Left lobe of liver (tissue), 2 donors: ENCODE measurements at places on chromosomes 7 and 10.

DNA sequence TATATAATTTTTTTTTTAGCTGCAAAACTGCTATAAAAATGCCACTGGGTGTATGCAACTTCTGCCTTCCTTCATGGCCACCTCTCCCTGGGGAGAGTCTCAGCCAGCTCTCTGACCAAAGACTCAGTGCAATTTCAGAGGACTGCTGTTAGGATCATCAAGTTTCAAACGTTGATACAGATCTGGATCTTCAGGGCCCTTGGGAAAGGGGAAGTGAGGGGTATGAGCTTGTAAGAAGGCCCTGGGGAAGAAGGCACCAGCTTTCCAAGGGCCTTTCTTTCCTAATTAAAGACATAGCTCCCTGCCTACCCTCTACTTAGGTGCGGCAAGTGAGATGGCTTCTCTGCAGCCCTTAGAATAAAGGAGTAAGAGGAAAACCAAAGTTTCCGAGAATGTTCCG is 130.4 kb downstream of the CUL2 start:
- DNase-seq: no peak

DNA sequence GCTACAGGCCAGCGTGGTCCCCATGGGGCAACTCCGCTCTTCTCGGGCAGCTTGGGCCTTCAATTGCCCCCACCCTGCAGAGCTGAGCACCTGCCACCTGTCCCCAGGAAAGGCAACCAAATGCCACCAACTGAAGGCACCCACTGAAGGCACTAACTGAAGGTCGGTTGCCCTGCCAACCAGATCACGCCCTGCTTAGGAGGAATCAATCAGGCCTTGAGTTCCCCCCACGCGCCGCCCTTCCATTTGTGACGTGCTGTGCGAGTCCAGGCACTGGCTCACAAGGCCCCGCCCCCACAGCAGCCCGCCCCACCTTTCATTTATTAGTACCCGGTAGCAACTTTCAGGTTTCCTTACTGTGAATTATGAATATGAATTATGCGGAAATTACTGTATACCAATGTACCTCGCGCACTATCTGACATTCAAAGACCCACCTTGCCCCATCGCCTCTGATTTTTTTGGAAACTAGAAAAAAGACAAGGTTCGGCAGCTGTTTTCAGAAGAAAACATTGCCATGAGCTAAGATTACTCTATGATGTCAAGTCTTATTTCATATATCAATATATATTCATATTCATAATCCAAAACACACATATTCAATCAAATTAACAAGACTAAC is 83.6 kb upstream of the ABI1 start:
- no peak for DNase-seq

- DNase-seq: peak; percentile 63
Observed at GRCh38 chr10:92291921-92292845, 1.2 kb downstream of the MARCHF5 start.

GRCh38 chr7:133845005-133845404 is 282.1 kb upstream of the LRGUK start:
- DNase-seq: no peak

GRCh38 chr10:49837051-49837478 is 74.9 kb upstream of the OGDHL start:
- DNase-seq: no peak

DNA sequence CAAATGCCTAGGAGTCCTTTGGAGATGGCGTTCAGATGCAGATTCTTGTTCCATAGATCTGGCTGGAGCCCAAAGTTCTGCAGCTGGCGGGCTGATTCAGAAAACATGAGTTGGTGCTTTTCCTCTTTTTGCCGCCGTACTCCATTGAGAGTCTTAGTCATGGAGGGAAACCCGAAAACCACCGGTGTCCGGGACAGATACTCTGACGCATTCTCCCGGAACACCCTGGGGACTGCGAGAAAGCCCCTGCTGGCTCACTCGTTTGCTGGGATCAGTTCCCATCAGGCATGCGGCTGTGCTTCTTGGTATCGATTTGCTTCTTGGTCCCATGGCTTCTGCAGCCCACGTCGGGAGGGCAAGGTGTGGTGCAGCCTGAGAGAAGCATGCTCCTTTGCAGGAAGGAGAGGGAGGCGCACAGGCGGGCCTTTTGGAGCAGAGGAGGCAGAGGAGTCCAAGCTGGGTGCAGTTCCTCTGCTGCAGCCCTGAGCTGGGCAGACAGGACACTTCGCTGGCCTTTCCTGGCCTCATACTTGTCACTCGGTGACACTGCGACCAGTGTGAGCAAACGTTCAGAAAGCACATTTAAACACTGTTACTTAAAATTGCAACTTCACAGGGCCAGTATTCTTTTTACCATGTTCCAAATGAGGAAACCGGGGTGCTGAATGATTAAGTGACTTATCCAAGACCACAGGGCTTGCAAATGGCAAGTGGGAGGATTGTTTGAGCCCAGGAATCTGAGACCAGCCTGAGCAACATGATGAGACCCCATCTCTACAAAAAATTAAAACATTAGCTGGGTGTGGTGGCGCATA is 30.6 kb upstream of the PFKFB3 start:
- no peak for DNase-seq

- no peak for DNase-seq
Observed at GRCh38 chr7:121404348-121404747, 8.2 kb upstream of the FAM3C start.
